ENCODE measurements at places on chromosomes 12 and 14.

DNA sequence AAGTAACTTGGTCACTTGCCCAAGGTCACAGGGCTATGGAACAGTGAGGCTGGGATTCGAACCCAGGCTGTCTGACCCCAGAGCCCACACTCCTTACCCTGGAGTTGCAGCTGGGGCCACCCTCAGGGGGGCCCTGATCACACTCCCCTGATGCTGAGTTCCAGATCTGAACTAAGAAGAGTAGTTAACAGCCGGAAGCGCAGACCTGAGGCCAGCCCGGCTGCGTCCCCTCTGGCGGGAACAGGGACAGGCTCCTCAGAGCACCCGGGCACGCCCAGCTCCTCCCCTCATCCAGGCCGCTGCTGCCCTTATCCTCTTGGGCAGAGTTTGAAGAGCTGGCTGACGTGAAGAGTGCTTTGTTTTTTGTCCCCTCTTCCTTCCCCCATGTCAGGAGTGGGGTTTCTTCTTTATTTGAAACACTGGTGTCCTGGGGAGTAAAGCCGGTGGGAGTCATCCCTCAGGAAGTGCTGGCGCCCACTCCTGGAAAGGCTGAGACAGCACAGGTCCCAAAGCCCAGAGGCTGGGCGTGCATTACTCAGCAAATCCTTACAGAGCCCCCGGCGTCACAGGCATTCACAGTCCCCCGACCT lies 8.7 kb downstream of the PHB2 start:
- peak; percentile 81 for DNase-seq

- no peak for DNase-seq
Measured at GRCh38 chr12:132429602-132429945, 60.4 kb upstream of the FBRSL1 start.

- no peak for DNase-seq
Measured at GRCh38 chr12:16658699-16659098, 52.7 kb upstream of the LMO3 start.

- DNase-seq: no peak
Measured at GRCh38 chr14:69573831-69574262, 824 bp downstream of the CCDC177 start.

- DNase-seq: no peak
Measured at GRCh38 chr14:103739466-103739792, 23.8 kb downstream of the ZFYVE21 start.

DNA sequence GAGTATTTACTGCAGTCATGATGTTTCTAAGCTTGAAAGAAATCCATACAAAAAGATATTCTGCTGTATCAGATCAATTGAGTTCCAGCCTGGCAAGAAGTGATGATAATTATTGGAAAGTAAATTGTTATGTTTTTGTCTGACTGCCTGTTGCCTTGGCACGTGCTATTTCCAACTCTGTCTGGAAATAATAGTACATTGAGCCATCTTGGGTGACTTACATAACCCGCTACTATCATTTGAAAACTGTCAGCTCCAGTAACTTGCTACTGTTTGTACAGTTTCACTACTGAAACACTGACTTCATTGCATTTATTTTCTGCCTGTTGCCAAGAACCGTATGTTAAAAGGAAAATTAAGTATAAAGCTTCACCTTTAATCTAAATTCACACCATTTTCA lies 318.6 kb downstream of the ITPR2 start:
- DNase-seq: no peak

GRCh38 chr12:20317554-20317953 lies 50.8 kb upstream of the PDE3A start:
- no peak for DNase-seq

DNA sequence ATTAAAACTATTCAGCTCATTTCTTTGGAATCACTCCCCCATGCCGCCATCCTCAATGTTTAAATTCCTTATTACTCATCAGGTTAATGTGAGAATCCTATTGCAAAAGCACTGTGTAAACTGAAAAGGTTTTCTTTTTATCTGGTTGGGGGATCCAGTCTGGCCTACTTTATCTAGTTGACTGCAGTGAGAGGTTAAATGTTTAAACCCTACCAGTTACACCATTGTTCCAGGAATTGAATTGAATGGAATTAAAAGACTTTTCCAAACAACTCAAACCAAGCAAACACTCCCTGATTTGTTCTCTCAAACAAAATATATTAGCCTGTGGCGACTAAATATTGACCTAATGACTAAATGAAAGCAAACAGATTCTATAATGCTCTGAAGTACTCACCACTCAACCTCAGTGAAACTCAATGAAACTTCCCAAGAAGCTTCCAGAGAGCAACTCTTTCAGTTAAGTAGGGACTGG lies 100.5 kb downstream of the VEZT start:
- no peak for DNase-seq

DNA sequence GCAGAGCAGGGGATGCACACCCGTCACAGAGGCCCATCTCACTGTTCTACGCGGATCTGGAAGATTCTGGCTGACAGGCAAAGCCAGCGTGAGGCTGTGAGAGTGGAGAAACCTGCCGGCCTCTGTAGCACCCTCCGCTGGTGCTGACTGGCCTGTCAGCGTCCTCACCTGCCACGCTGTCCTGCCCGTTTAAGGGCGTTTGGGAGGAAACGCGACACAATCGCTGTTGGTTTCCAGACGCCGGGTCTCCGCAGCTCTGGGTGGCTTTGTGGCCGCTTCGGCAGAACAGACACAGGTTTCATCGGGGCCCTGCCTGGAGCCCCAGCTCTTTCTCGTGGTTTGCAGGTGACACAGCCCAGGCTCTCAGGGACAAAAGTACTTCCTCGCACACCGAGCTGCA lies 70.6 kb downstream of the NOC4L start:
- no peak for DNase-seq

DNA sequence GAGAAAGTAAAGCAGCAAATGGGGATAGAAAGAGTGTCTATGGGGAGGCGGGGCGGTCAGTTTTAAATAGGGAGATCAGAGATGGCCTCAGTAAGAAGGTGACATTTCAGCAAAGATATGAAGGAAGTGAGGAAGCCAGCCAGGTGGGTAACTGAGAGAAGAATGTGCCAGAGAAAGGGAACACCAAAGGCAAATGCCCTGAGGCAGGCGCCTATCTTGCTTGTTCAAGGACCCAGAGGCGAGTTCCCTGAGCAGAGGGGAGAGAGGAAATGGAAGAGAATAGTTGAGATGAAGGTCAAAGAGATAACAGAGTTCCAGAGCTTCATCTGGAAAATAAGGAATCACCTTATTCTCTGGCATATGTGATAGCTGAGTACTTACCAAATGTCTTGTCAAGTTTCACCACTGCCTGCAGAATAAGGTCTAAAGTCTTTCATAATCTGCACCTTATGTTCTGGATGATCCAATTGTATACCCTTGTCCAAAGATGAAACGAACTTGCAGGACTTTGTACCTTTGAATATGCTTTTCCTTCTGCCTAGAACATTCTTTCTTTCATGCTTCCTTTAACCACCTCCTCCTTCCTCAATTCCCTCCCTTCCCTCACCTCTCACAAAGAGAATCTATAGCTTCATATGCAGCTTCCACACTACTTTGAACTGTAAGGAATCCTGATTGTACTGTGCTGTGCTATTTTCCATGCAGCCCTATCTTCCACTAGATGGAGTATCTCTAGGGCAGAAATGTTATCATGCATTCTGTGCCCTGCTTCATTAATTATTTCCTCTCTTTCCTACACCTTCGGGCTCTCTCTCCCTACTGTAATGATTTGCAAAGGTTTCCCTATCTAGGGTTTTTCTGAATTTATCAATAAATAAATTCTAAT lies 38.5 kb downstream of the GNPTAB start:
- DNase-seq: peak; percentile 78

GRCh38 chr12:119652665-119653064 lies 15.3 kb upstream of the PRKAB1 start:
- no peak for DNase-seq

DNA sequence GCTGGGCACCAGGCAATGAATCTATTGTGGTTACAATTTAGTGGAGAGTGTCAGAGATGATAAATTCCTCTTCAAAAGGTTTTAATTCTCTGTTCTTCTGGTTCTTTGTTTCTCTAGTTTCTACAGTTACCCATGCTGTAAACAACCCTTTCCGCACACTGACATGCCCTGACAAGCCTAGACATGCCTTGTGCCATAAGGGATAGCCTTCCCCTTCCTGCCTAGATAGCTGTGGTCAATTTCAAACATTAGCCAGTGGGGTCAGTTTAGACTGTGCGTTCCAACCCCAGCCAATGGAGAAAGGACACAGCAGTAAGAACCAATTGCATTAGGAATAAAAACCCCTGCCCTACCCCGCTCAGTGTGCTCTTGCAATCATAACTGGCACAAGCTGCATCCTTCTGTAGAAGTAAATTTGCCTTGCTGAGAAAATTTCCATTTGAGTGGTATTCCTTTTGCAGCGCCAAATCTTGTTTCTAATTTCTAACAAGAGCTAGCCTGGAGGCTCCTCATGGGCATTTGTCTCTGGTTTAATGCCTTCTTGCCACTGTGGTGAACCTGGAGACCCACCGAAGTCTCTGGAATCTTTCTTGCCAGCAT lies 6.4 kb downstream of the EDDM3A start:
- no peak for DNase-seq

DNA sequence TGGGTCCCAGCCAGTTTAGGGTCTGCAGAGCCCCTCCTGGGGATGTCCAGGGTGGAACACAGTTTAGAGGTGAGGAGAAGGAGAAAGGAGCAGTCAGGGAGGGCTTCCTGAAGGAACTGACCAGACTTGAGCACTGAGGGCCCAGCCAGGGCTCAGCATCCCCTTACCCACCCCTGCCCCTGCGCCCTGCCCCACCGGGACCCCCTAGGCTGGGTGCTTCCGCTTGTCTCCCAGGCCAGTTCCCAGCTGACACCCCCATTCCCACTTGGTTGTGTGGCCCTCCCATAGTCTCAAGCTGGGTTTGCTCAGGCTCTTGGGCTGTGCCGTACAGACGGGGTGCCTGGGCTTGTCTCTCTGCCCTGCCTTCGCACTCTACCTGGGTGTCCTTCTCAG lies 26.3 kb upstream of the KIF26A start:
- no peak for DNase-seq

DNA sequence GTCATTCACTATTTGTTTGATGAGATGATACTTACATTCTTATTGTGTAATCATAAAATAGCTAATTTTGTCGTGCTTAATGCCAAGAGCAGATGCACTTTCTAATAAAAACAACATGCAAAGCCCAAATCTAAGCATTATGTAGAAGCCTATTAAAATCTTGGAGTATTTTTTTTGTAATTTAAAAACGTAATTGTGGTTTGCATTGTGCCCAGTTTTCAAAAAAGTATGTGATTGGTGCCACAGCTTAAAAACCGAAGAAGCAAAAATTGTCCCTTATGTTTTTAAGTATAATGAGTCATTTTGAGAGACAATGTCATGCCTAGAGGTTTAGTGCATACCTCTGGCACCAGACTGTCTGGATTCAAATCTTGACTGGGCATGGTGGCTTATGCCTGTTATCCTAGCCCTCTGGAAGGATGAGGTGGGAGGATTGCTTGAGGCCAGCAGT lies 464.8 kb upstream of the RGS6 start:
- no peak for DNase-seq

DNA sequence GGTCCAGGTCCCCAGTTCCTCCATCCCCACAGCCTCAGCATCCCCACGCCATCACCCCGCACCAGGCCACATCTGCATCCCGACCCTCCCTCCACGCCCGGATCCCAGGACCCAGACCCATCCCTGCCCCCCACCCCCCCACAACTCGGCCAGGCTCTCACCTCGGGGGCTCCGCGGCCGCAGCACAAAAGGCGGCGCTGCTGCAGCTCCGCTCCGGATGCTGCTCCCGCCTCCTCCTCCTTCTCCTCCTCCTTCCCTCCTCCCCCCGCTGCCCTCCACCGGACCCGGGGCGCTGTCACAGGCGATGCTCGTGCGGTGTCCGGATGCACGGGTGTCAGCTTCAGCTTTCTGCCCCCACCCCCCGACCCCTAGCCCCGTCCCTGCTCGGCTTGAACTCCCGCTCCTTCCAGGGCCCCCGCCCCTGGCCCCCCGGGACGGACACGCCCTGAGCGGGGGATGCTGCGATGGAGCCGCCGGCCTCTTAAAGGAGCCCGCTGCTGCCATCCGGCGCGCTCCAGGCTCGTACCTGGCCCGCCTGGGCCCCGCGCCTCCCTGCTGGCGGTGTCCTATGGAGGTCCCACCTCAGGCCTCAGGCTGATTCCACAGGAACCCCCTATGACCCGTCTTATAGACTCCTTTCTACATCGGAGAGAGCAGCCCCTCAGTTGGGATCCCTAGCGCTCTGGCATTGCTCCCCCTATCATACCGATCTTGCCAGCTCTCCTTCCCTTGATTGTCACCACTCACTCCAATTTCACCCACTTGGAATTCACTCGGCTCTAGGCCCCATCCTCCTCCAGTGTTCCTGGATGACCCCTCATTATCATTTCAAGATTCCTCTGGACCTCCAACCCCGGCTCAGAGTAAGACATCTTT lies at the start of gene MAP3K12:
Gene MAP3K12 (minus strand): TSS at position 193 of the 876 bp plus-strand sequence. CDS start 12,067 bp downstream, outside the sequence.
- peak; percentile 55 for DNase-seq

DNA sequence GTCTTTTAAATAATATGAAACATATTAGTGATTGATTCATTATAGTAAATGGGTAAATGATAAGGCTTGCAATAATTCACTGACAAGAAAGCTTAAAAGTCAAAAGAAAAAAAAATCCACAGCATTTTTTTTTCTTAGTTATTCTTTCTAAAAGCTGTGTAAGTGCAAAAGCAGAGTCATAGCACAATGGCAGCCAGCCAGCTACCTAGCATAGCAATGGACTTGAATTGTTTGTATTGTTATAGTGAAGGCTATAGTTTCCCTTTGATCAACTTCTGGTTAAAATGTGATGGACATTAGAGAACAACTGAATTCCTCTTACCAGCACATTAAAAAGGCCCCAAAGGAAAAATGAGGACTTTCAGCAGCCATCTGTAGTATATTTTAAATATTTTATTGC lies 232.1 kb downstream of the NAV3 start:
- no peak for DNase-seq

DNA sequence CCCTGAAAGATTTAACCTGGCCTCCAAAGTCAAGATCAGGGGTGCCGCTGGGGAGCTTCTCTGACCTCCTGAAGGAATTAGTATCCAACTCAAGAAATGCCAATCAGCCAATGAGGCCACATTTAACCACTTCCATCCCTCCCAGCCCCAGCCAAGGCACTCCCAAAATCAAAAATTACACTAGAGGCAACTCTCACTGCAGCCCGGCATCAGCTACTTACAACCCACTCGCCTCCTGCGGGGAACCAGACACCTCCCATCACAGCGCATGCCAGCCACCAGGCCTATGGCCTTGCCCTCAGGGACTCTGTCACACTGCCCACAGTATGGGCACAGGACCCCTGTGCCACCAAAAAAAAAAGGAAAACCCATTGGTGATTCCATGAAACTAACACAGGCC lies 62.3 kb upstream of the DDX11 start:
- no peak for DNase-seq

GRCh38 chr14:59688224-59689170 lies 111.9 kb upstream of the CCDC175 start:
- peak; percentile 79 for DNase-seq

DNA sequence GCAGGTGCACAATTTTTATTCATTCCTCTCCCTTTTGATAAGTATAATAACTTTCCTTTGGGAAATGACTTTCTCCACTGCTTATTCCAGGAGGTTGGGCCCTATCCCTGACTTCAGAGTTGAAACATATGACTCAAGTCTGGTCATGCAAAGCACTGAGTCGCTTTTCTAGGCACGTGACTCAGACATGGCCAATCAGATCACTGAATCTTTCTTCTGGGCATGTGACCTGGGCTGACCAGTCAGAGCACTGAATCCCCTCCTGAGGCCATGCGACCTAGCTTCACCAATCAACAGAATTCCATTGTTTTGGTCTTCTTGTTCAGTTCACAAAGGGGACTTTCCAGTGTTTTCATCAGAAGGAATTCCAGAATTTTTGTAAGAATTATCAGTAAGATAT lies 377.1 kb upstream of the KITLG start:
- no peak for DNase-seq

- DNase-seq: no peak
Measured at GRCh38 chr12:43028826-43029225, 439.3 kb upstream of the PRICKLE1 start.
